ENCODE measurements at places on chromosomes 12 and 14. TPM values are rescaled to one million over a fixed set of nuclear protein-coding genes. Genes with fewer than 3 reads are reported as not detected.

RGS6 gene
- 0.76 TPM for total RNA-seq

PPFIA2 gene
- 0.72 TPM for total RNA-seq

TAS2R7 gene
- not detected for total RNA-seq

CD69 gene
- 1.9 TPM for total RNA-seq

EEA1 gene
- total RNA-seq: 37.8 TPM

ANO2 gene
- total RNA-seq: 11.8 TPM

PYGL gene
- total RNA-seq: 69.7 TPM

RNASE1 gene
- total RNA-seq: 297 TPM

TRPV4 gene
- total RNA-seq: 5.7 TPM

BCL7A gene
- 3.5 TPM for total RNA-seq

PRB2 gene
- not detected for total RNA-seq

RIMKLB gene
- total RNA-seq: 37.8 TPM

SCARB1 gene
- total RNA-seq: 8.4 TPM

RPS6KL1 gene
- total RNA-seq: 1.3 TPM

ZC2HC1C gene
- 3.4 TPM for total RNA-seq

TAC3 gene
- not detected for total RNA-seq

TAS2R50 gene
- not detected for total RNA-seq

MFAP5 gene
- 27.7 TPM for total RNA-seq
